ENCODE measurements at places on chromosomes 7 and 10.

DNA sequence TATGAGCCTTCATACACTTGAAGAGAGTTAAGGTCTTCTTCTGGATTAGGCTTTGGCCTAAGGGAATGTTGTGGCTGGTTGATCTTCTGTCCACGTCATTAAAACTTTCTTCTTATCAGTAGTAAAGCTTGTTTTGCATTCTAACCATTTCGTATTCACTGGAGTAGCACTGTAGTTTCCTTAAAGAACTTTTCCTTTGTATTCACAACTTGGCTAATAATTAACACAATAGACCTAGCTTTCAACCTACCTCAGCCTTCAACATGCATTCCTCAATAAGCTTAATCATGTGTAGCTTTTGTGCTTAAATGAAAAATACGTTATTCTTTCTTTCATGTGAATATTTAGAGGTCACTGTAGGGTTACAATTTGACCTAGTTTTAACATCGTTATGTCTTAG is 42.8 kb downstream of the AKR1C8 start:
- no peak for DNase-seq

- DNase-seq = no peak
Observed at GRCh38 chr7:4233146-4233545, 448.9 kb upstream of the FOXK1 start.

- no peak for DNase-seq
Observed at GRCh38 chr7:73829921-73830680, 695 bp upstream of the CLDN4 start.

DNA sequence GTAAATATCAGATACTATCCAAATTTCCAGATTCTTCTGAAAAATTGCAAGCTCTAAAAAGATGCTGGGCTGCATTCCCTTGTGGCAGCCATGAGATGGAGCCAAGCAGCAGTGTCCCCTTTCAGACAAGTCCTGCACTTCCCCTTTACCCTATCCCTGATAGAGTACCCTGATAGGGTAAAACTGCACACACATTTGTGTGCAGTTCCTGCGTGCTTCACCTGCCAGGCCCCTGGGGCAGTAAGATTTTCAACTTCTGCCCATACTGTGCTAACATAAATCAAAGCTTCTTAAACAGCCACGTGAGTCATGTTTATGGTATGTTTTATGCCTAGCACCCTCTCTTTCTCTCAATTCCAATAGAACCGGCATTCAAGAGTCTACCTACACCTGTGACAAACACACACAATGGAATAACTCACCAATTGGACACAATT is 52.2 kb downstream of the IFIT5 start:
- peak; percentile 32 for DNase-seq

DNA sequence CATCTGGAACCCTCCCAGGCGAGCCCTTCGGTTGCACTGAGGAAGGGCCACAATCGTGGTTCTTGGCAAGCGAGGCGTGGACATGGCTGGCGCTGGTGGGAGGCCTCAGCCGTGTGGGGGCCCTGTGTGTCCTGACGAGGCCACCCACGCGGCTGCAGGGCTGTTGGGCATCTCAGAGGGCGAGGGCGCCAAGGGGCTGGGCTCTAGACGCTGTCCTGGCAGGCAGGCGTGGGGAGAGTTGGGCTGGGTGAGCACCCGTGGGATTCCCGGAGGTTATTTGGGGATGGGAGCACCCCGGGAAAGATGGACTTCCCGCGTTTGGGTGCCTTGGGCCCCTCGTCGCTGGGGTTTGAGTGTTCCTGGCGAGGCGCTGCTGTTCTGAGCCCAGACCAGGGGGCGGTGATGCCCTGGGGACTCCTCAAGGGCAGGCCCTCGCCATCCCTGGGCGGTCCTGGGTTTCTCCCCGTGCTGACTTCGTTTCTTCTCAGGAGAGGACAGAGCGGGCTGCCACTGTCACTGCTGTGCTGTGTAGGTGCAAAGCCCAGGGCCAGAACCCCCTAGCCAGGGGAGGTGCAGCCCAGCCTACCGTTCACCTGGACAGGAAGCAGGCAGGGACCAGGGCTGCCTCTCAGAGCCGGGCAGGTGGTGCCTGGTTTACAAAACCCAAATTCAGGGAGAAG is 87.2 kb downstream of the DNAJB6 start:
- DNase-seq = no peak

- DNase-seq = no peak
Observed at GRCh38 chr10:131790021-131790420, 110.8 kb upstream of the PPP2R2D start.

GRCh38 chr10:72801263-72801868 is 92.2 kb upstream of the OIT3 start:
- DNase-seq = no peak

DNA sequence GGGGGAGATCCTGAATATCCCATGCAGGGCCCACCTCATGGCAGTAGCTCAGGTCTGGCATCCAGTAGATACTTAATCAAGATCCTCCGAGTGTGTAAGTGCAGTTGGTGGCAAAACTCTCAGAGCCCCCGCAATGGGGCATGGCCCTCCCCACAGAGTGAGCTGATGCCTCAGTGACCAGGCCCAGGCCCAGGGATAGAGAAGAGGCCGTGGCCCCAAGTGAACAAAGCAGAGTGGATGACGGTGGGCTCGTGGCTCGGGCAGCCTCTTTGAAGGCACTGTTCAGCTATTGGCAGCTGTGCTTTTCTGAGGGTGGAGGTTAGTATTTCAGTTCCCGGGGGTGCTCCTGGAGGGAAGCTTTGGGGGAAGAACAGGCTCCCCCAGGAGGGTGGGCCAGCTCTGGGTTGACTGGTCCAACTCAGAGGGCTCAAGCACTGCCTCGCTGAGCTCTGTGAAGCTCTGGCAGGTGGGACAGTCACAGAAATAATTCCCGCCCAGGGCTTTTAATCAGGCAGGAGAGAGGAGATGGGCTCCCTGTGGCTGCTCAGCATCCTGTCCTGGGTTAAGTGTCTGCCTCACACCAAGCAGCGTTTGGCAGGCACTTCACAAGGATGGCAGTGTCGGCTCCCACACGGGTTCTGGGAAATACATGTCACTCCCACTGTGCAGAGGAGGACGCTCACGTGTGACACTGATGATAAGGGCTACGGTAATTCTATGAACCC is 583.6 kb downstream of the TCERG1L start:
- no peak for DNase-seq

- DNase-seq = no peak
Observed at GRCh38 chr7:149714910-149715471, 58.4 kb downstream of the ZNF467 start.

- no peak for DNase-seq
Observed at GRCh38 chr10:49055221-49055849, 60.0 kb downstream of the VSTM4 start.

DNA sequence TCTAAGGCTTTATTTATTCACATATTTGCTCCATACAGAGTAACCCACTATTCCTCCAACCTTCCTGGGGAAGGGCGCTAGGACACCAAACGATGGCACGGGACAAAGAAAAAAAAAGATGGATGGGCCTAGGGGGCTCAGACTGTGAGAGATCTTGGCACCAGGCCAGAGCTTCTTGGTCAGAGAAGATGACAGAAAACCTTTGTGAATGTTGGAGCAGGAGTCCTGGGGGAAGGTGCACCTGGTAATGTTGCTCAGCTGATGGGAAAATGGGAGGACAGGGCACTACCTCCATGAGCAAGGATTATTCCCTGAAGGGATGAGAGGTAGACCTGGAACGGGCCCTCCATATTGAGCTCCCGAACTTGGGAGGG is 1.4 kb upstream of the SH3PXD2A start:
- DNase-seq = no peak

DNA sequence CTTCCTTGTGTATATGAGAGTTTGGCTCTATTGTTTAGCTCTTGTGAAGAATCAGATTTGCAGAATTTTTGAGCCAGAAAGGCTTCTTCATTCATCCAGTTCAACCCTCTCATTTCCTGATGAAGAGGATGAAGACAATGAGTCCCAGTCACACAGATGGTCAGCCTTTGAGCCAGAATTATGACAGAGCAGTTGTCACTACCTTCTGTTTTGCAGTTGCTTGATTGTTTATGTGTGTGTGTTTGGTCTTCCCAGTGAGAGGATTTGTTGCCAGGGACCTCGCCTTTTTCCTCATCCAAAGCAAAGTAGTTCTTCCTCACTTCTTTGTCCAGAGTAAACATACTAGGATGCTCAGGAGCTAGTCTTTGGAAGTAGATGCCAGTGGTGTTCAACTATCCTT is 15.6 kb downstream of the MDFIC start:
- DNase-seq = no peak

- no peak for DNase-seq
Observed at GRCh38 chr10:44668336-44668735, 242.8 kb upstream of the TMEM72 start.

DNA sequence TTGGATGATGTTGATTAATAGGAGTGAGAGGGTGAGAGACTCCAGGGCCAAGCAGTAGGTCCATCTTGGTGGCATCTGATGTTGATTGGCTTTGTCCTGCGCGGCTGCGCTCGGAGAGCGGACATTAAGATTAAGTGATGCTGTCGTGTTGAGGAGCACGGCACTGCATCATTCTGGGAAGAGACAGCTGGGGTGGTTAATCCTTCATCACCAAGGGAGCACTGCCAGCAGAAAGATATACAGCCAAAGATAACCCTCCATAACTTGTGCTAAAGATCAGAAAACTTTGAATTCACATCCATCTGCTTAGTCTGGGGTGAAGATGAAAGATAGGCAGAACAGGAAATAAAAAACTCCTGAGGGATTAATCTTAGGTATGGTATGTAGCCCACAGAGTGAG is 208.3 kb downstream of the LRMDA start:
- peak; percentile 36 for DNase-seq

GRCh38 chr10:86583983-86584382 is 62.4 kb upstream of the WAPL start:
- no peak for DNase-seq

DNA sequence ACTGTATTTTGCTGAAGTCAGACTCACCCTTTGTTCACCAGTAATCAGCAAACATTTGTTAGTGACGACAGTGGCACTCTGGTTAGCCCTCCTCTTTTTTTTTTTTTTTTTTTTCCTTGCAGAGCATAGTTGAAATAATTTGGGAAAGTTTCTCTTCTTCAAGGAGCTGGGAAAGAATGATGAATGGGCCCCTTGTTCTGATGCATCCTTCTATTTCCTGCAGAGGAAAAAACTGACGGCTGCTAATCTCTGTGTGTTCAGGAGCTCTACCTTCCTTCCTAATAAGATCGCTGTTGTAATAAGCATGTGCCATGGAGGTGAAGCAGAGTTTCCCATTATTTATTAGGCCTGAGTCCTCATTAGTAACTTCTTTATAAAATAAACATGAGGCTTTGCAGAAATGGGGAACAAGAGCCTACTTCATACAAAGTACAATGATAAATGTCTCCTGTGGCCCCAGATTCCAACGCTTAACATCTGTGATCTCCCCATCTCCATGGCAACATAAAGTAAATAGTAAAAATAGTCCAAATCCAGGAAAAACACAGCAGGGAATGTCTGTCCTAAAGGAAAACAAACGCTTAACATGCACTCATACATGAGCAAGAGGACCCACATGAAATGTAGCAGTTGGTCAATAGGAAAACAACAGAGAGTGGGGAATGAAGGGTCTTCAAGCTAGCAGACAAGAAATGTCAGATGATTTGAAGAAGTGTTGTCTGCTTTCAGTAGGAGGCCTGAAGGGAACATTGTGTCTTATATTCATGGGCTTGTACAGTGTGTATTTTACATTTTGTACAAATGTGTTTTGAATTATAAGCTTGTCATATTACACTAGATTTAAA is 59.1 kb upstream of the CALD1 start:
- peak; percentile 75 for DNase-seq

GRCh38 chr7:138405496-138405895 is 54.6 kb upstream of the TRIM24 start:
- no peak for DNase-seq

- DNase-seq = peak; percentile 10
Observed at GRCh38 chr7:151286148-151286547, 37.7 kb upstream of the SMARCD3 start.

DNA sequence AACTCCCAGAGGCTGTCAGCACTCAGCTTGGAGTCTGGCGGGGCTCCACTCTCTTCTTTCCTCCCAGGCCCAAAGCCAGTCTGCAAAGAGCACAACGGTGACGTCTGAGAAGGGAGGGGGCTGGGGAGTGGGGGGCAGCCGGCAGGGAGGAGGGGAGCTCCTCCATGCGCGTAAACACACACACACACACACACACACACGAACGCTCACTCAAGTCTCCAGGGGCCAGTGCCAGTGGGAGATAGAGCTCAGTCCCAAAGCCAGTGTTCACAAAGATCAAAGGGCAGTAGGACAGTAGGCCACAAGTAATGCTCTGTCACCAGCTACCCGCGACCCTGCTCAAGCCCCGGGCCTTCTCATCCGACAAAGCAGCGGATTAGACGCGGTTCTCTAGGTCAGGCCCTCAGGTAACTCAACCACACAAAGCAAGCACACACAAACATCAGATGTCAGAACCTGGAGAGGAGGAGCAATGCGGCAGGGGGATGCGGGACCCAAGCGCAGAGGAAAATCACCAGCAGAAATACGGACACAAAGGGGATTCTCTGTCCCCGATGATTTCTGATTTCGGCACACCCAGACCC is 19.9 kb downstream of the TCAF1 start:
- peak; percentile 57 for DNase-seq

GRCh38 chr10:79385804-79386531 is 38.7 kb downstream of the PPIF start:
- DNase-seq = no peak

- no peak for DNase-seq
Observed at GRCh38 chr7:157464111-157464970, 127.5 kb downstream of the DNAJB6 start.

- DNase-seq = peak; percentile 96
Observed at GRCh38 chr10:69061305-69062161, 26.4 kb upstream of the SRGN start.

GRCh38 chr10:1241322-1241890 is 185.2 kb downstream of the WDR37 start:
- DNase-seq = no peak

DNA sequence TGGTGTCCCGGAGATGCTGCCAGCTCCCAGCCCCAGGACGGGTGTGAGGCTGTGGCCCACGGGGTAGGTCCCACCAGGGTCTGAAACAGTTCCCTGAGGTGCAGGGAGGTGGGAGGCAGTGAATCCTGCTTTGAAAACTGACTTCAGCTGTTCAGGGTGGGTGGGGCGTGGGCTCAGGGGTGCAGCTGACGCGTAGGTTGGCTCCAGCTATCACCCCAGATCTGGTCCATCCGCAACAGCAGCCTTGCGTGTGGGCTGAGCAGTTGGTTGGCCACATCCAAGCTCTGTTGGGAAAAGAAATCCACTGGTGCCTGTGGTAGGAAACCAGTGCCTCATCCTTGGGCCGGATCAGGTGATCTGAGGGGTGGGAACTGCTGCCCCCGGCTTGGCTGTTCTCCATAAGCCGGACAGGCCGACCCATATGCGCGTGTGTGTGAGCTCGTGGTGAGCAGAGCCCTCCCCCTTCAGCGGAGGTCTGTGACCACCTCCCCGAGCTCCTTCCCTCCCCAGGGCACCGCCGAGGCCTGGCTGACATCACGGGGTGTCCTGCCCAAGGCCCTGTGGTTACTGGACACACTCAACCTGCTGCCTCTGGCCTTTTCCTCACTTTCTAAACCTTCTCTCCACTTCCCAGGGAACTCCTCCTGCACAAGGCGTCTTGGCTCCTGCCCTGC is 15.4 kb upstream of the FAM20C start:
- DNase-seq = no peak

DNA sequence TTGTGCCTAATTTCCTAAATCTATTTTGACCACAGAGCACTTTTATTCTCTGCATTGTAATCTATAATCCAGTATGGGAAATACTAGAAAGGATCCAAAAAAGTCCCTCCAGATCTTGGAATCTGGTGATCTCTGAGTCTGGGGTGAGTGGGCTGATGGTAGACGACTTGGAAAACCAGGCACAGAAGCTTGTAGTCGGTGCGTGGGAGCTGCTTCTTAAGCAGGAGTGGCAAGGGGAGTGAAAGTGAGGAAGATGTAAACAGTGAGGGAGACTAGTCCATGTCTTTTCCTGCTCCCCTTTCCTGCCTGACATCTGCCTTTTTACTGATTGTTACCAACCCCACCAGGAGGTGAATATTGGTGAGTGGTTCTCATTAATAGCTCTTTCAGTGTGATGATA is 6.8 kb downstream of the AUTS2 start:
- no peak for DNase-seq
